Stimulated activated CD4-positive, alpha-beta T cell treated with anti-CD3 and anti-CD28 coated beads, TNF-alpha, amount 100 ng/mL, for 48 hours (primary cell): ENCODE measurements at places on chromosomes 4 and X.

GRCh38 chr4:95939141-95939540, 99.2 kb downstream of the PDHA2 start:
- no peak for DNase-seq

GRCh38 chr4:146108756-146109155, 66.8 kb upstream of the LSM6 start:
- no peak for DNase-seq

GRCh38 chrX:107700317-107700774, 72.0 kb downstream of the PRPS1 start:
- DNase-seq = no peak

- DNase-seq = no peak
Measured at GRCh38 chr4:14348506-14348905, 653.8 kb upstream of the CPEB2 start.

- DNase-seq = no peak
Measured at GRCh38 chr4:81860111-81860510, 388.4 kb upstream of the RASGEF1B start.
